Stimulated activated CD4-positive, alpha-beta T cell treated with anti-CD3 and anti-CD28 coated beads, Interleukin-12 subunit alpha, Interleukin-12 subunit beta, amount 100 ng/mL, for 48 hours (primary cell): ENCODE measurements at places on chromosomes 5 and 9.
A peak's percentile ranks its signal among the peaks of the same experiment; 100 is the strongest.

- no peak for DNase-seq
Observed at GRCh38 chr5:38267372-38267771, 9.0 kb downstream of the EGFLAM start.

DNA sequence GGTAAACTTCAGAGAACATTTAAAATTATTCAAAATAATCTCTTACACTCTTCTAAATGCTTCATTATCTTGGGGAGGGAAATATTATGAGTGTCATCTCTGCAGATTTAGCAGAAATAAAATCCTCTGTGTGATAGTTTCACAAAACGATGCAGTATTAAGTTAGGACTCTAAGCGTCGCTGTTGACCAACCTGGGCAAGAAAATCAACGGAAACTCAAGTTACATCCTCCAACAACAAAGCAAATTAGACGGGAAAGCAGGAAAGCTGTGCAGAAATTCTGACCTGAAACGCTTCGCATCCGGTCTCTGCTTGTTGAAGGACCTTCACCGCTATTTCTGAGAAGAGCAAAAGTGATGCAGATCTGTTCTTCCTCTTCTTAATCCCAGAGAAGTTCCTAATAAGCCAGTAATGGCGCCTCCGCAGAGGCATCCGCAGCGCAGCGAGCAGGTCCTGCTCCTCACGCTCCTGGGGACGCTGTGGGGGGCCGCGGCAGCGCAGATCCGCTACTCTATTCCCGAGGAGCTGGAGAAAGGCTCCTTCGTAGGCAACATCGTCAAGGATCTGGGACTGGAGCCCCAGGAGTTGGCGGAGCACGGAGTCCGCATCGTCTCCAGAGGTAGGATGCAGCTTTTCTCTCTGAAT, at the start of gene PCDHGA6:
Gene PCDHGA6, plus strand, starts transcription at position 219 of the 645 bp plus-strand sequence. Its CDS starts 193 bp downstream, at position 412.
- DNase-seq = no peak

DNA sequence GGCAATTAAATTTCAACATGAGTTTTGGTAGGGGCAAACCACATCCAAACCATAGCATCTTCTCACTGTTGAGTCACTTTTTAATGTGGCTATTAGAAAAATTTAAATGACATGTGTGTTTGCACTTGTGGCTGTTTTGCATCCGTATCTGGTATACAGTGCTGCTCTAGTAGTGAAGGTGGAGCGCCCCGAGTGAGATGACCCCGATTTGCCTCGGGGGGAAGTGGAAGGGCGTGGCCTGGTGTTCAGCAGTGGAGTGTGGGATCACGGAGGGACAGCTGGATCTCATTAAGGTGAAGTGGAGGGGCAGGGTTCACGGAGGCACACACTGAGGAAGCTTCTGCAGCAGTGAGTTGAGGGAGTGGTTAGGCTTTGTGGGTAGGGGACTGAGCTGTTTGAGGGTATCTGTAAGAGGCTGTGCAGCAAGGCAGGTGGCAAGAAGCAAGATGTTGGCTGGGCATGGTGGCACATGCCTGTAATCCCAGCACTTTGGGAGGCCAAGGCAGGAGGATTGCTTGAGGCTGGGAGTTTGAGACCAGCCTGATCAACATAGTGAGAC, 6.2 kb upstream of the GMCL2 start:
- DNase-seq = no peak

- no peak for DNase-seq
Observed at GRCh38 chr5:53002491-53002890, 13.3 kb downstream of the ITGA2 start.

- no peak for DNase-seq
Observed at GRCh38 chr5:170614065-170614490, 110.3 kb downstream of the KCNIP1 start.

DNA sequence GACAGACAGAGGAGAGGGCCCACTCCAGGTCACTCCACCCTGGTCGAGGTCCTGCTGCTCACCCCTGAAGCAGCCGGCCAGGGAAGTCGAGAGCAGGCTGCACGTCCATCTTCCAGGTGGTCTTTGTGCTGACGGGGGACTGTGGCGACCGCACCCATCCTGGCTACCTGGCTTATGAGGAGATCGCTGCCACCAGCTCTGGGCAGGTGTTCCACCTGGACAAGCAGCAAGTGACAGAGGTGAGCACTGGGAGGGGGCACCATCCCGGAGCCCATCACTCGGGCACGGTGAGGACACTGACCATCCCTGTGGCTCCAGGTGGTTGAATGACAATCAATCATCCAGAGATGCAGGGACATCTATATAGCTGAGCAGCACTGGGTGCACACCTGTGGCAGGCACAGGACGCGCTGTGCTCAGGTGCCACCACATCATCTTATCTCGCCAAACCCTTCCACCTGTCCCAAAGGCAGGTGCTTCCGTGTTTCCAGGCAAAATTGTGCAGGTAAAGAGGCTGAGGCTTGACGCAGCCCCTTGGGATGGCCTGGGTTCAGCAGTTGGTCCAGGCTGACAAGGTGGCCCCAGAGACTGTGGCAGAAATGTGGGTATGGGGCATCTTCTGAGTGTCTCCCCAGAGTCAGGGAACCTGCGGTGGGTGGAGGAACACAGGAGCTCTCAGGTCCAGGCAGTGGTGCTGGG, 20.7 kb downstream of the HMCN2 start:
- DNase-seq = no peak

DNA sequence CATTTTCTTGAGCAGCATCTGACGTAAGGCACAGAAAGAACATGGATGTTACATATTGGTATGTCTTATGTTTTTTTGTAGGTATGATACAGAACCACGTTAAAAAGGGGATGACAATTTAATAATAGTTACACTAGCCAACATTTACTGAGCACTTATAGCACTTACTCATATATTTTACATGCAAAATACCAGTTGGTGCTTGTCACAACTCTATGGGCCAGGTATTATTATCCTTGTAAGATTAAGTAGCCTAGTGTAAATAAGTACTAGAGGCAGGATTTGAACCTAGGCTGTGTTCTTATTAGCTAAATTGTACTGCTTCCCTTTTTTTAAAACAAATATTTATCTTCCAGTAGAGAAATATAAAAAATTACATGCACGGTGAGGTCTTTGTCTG, 83.5 kb downstream of the RANBP17 start:
- no peak for DNase-seq

DNA sequence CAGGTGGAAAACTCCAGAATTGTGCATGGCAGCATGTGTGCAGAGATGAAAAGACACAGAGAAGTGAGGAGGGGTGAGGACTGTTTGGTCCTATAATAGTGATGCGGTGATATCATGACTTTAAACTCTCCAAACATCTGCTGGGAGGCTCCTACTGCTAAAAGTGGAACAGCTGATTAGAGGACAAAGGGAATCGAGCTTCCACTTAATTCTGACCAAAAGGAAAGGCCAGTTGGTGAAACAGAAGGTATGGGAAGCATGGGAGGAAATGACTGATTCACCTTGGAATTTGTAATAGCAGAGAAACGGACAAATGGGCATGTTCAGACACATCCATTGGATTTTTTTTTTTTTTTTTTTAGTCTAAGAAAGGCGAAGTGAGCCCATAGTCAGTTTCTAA, 67.5 kb upstream of the MAMDC2 start:
- DNase-seq = no peak

GRCh38 chr9:138011951-138012500, 134.4 kb downstream of the CACNA1B start:
- no peak for DNase-seq

DNA sequence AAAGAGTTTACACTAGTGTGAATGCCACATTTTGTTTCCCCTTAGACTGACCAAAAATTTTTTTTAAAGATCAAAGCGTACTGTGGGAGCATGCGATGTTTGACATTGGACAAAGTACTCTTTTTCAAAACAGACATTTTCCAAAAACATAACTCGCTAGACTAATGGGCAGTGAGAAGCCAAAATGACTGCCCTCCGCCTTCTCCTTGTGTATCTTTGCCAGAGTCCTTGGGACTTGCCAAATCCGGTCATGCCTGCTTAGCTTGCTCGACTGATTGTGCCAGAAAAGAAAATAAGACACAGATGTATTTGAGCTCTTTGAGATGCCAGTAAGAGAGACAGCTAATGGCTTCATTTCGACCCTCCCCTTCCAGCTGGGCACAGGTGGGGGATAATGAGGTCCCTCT, 157.5 kb downstream of the MAPKAP1 start:
- no peak for DNase-seq

DNA sequence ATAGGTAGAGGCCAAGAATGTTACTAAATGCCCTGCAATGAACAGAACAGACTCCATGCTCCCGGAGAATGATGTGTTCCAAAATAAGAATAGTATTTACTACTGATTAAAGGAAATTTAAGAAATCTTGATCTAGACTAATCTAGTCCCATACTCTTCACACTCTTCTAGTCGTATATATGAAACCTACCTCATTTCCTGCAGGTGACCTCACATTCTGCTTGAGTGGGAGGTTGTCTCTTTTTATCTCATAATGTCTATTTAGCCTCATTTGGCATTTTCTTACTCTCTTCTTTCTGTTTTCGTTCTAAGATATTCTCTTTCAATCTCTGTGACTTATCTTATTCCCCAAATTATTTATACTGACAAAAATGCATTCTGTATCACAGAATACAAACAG, 9.2 kb upstream of the SHOC1 start:
- no peak for DNase-seq

GRCh38 chr5:97365163-97365845, 182.3 kb upstream of the RIOK2 start:
- no peak for DNase-seq

DNA sequence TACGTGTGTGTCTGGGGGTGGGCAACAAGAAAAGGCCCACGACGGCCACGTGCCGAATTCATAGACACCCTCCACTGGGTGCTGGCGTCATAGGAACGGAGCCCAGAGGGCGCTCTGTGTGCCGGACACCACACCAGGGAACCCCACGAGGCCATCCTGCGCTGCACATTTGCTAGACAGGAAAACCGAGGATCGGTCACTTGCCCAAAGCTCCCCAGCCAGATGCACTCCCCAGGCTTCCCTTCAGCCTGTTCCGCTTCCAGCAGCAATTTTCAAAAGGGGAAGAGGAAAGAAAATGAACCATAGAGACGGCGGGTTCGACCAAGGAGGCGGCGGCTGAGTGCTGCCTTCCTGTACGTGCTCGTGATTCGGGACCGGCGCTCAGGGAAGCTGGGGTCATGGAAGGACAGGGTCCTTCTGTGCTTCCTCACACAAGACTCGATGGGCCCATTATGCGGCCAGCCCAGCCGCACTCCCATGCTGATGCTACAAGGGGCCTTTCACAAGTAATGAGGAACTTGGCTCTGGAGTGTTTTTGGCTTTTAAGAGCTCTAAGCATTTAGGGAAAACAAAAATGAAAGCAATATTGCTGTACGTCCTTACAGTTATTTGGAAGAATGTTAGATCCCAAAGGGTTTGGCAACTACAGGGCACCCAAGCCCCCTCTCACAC, 124.6 kb upstream of the SARDH start:
- no peak for DNase-seq

- peak; percentile 32 for DNase-seq
Observed at GRCh38 chr9:95494022-95494415, 22.8 kb downstream of the PTCH1 start.

DNA sequence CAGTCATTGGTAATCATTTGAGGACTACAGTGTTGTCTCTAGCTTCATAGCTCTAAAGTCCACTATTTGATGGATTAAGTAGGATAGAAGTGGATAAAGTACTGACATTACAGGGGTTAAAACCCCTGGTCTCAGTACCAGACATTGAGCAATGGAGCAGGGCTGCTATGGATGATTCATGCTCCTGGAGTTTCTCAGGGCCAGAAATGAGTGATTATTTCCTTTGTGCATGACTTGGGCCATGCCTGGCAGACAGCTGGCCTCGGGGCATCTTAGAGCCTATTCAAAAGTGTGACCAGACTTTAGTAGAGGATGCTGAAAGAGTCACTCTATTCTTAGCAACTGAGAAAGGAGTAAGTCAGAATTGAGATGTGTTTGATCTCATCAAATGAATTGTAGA, 350.7 kb upstream of the TLE4 start:
- no peak for DNase-seq

GRCh38 chr5:22053195-22053594, 799.9 kb downstream of the CDH12 start:
- no peak for DNase-seq

GRCh38 chr5:10334831-10335230, 18.7 kb upstream of the MARCHF6 start:
- no peak for DNase-seq

DNA sequence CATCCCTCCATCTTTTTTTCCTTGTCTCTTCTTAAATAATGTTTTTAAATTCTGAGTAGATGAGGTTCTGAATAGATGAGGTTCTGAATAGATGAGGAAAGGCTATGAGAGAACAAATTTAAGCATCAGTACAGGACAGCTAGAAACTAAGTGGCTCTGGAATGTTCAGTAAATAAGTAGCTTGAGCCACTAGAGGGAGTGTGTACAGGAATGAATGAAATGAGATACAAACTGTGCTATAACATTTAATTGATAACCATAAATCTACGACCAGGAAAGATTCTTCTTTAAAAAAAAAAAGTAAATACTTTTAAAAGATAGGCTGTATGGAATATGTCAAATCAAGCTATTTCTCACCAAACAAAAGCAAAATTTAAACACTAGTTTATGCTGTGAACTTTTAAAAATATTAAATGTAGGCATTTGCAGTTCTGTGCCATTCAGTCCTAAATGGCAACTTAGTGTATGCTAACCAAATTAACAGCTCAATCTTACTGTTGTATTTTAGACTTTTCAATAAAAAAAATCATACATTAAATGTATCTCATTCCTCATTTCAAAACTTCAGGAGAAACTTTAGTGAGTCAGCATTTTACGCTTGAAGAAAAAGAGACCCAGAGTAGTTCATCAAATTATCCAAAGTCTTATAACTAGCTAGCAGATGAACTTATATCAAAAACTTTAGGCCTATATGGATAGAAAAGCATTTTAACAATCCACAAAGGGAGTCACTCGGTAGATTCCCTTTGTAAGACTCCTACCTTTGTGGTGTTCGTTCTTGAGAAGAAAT, 70.4 kb upstream of the SNX2 start:
- DNase-seq = no peak

- DNase-seq = no peak
Observed at GRCh38 chr5:29277642-29278041, 1915.8 kb upstream of the CDH6 start.

DNA sequence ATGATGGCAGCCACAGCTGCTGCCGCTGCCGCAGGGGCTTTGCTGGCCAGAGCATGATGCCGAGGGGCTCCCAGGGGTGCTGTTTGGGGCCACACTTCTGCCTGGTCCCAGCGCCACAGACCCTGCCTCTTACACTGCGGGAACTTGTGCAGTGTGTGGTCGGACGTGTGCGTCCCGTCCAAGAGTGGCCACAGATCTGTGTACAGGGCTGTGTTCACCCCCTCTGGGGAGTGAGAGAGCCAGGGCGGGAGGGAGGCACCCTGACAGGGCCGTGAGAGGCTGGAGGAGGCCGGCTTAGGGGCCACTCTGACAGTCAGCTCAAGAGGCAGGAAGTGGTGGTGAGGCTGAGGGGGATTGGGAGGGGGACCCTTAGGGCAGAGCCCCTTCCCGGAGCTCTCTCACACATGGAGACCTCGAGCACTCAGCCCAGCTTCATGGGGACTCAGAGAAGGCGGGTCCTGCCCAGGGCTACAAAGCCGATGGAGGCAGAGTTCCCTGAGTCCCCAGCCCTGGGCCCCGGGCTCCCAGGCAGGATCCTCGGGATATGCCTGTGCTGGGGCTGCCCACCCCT, 13.1 kb upstream of the CARD19 start:
- no peak for DNase-seq
